ENCODE measurements at places on chromosomes 13 and 19.

DNA sequence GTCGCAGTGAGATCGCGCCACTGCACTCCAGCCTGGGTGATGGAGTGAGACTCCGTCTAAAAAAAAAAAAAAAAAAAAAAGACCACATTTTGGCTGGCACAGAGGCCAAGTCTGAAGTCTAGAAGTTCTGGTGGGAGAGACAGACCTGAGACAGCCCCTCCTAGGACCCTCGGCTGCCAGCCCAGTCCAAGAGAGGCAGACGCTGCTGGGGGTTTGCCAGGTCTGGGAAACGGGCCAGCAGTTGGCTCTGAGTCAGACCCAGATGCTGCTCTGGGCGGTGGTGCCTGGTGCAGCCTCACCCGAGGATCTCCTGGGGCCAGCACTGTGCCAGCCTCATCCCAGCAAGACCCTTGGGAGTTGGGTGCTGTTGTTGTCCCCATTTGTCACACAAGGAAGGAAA, 5.8 kb downstream of the FCHO1 start:
- no peak for DNase-seq

DNA sequence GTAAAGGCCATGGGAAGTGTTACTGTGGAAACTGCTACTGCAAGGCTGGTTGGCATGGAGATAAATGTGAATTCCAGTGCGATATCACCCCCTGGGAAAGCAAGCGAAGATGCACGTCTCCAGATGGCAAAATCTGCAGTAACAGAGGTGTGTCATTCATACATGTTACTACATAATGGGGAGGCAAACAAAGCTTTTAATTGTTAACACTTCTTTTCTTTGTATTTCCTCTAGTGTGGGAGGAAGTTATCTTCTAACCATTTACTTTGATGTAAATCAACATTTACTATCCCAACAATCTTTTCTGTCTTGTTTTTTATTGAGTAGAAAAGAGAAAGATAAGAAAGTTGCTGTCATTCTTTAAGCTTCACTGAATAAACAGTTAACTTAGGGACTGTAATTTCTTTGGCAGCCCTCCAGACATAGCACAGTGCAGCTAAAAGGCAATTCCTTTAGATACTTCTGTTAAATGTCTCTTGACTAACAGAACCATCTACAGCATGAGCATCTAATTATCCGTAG, 126.9 kb downstream of the ITGBL1 start:
- DNase-seq: no peak

DNA sequence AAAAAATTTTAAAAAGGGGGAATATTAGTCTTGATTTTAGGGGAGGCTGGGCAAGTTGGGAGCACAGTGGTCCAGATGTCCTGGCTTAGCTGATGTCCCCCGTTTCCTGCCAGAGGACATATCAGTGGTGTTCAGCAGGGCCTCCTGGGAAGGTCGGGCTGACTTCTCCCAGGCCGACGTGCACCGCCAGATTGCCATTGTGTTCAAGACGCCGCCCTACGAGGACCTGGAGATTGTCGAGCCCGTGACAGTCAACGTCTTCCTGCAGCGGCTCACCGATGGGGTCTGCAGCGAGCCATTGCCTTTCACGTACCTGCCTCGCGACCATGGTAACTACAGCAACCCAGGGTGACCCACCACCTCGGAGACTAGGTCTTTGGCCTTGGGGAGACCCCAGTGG, 6.4 kb upstream of the CLASRP start:
- DNase-seq: no peak

DNA sequence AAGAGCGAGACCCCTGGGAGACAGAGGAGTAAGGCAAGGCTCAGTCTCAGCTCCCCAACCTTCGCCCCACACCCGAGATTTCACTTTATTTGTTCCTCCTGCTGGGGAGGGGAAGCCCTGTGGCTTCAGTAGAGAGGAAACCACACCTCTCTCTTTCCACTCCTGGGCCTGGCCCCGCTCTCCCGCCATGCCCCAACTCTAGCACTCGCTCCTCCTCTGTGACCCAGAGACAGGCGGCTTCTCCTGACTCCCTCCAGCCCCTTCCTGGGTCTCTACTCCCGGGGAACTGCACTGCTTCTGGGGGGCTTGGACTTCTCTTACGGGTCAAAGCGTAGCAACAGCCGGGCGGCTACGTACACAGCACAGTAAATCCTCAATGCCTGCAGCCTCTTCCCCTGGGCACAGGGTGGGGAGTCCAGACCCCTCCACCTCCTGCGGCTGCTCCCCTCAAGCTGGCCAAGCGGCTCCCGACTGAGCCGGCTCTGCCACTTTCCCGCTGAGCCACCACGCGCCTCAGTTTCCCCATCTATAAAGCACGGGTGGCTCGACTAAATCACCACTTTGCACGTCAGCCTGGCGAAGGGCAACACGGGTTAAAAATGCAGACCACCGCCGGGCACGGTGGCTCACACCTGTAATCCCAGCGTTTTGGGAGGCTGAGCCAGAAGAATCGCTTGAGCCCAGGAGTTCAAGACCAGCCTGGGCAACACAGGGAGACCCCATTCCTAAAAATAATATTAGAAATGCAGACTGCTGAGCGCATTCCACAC, 1.4 kb downstream of the RNF126 start:
- no peak for DNase-seq

DNA sequence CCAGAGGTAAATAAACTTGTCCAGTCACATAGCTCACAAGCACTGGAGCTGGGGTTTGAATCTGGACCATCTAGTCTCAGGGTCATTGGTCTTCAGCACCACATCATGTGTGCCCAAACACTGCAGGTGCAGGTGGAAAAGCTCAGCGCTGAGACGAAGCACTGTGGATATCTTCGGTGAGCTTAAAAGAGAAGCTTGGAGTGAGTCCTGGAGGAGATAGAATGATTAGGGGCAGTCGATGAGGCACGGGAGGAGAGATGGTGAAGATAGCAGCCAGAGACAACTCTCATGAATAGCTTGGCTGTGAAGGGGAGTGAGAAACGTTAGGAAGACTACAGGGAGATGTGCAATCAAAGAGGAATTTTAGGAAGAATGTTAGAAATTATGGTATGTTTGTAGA, 389.3 kb downstream of the FGF9 start:
- DNase-seq: no peak

DNA sequence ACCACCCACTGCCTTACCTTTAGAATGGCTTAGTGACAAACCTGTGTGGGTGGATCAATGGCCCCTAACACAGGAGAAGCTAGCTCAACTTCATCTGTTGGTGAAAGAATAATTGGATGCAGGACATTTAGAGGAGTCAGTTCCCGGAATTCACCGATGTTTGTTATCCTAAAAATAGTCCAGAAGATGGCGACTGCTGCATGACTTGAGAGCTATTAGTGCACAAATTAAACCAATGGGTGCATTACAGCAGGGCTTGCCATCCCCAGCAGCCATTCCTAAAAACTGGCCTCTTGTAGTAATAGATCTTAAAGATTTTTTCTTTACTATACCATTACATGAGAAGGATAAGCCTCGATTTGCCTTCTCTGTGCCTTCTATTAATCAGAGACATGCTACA, 46.8 kb upstream of the ZNF726 start:
- DNase-seq: no peak

DNA sequence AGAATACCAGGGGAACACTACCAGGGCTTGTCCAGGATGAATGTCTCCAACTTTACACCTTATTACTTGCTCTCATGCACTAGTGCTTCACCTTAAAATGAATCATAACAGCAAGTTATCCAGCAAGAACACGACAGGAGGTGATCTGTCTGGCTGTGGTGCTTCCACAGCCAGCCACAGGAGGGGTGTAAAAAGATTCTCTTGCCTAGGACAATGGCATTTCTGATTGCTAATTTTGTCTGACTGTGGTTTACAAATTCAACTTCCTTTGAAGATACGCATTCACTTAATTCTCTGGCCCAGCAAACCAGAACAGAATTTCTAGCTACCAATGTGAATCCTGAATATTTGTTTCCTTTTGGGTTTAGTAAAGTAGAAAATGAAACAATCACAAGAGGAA, 23.1 kb upstream of the COG3 start:
- no peak for DNase-seq

DNA sequence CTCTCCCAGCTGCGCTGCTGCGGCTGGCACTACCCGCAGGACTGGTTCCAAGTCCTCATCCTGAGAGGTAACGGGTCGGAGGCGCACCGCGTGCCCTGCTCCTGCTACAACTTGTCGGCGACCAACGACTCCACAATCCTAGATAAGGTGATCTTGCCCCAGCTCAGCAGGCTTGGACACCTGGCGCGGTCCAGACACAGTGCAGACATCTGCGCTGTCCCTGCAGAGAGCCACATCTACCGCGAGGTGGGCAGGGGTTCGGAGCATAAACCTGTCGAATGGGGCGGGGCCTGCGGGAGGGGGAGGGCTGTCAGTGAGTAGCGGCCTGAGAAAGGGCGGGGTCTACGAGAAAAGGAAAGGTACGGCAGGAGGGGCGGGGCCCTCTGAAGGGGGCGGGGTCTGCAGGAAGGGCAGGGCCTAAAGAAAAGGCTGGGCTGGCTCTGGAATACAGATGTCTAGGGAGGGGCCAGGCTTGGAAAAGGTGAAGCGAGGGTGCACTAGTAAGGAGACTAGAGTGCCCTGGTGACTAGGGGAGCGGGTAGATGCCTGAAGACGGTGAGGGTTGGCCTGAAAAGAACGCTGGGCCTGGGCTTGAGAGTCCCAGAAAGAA, 3.6 kb downstream of the CD37 start:
- no peak for DNase-seq

DNA sequence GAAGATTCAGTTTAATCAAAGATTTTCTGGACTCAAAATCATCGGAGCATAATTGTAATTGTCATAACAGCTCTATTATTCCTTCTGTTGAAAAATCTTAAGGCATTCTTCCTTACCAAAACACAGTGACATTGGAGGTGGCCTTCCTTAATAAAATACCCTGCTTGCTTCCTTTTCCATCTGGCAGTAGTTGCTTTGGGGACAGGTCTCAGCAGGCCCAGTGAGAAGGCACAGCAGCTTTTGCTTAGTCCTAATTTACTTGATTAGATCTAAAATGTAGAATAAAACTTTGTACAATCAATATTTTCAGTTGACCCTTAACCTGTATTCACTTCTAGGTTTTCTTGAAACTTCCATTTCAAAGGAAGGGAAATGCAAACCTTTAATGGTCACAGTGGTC, 471.6 kb downstream of the PCDH20 start:
- DNase-seq: no peak

- no peak for DNase-seq
Observed at GRCh38 chr19:16366433-16367260, 42.0 kb downstream of the KLF2 start.

DNA sequence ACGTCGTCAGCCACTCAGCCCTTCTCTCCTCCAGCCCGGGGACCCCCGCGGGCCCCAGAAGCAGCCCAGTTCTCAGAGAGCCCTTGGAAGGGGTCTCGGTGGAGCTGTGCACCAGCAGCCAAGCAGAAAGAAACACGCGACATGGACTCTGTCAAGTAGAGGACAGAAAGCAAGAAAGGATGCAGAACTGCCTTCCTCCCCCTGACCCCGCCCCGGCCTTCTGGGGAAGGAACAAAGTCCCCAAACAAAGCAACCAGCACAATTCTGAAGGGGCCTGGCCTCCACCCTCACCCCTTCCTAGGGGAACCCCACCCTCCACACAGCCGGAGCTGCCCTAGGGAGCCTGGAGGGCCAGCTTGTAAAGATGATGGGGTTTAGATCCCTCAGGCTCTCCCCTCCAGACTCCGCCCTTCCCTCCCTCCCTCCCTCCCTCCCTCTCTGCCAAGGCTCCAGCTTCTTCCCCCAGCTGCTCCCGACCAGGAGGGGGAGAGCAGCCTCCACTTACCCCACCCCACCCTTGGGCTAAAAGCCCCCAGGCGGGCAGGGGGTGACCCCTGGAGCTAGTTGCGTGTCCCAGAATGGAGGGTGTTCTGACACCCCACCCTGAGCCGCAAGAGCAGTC, 7.8 kb downstream of the LYL1 start:
- DNase-seq: no peak

- no peak for DNase-seq
Observed at GRCh38 chr13:97353927-97354675, 79.9 kb upstream of the RAP2A start.

GRCh38 chr19:55352040-55352439, 2.5 kb downstream of the COX6B2 start:
- DNase-seq: no peak

GRCh38 chr13:23561261-23561660, 9.0 kb upstream of the TNFRSF19 start:
- DNase-seq: no peak

DNA sequence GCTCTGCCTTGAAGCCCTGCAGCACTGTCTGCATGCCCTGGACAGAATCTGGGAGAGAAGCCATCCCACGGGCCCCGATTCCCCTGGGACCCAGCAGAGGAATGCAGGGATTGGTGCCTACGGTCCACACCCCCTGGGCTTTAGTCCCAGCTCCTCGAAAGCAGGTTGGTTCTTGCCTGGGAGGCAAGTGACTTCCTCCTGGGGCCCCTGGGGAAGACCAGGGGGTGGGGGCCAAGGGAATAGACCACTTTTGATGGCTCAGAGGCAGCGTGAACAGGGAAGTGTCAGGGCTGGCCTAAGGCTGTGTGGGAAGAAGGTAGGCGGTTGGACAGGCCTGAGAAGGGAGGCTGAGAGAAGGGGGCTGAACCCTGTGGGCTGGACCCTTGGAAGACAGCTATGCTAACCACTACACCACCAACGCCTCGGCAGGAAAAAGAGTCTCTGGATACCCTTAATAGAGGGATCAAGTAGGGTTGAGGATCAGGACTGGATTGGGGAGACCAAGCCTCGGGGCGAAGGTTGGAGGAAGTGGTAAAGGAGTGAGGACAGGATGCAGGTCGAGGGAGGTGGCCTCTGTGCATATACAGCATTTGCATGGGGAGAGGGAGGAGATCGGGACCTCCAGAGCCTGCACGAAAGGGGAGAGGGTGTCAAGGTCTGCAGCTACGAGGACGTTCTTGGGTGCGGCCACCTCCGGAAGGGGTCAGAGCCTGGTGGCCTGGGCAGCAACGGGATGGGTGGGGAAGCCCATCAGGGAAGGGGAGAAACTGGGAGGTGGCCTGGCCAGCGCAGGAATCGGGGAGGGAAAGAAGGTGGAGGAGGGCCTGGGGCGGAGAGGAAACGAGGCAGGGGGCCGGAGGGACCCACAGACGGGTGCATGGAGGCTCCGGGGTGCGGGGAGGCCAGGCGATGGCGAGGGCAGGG, 709 bp downstream of the DPP9 start:
- no peak for DNase-seq

DNA sequence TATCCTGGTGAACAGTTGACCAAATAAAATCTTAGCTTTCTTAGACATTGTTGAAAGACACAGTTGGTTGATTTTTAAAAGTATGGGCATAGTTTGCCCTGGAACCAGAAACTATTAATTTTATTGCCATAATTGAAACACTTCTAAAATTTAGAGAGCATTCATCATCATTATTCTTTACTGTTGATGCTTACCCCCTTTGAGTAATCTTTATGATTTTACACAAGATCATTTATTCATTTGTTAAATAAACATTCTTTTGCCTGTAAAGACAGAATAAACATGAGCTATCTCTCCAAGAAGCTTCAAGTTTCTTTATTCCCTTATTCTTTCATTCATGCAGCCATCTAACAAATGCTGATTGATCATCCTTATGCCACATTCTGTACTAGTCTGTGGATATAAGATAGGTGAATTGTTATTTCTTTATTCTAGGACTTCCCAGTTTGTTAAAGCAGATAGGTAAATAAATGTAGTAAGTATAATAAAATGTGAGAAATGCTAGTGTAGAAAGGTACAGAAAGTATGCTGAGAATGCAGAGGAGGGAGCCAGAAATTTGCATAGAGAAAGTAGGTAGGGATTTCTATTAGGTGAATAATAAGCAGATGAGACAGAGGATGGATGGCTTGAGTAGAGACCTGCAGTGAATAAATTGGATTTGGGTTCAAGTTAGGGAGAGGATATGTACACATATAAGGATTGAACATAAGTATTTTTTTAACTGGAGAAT, 8.2 kb downstream of the SERTM1 start:
- no peak for DNase-seq
